Activated CD4-positive, alpha-beta memory T cell treated with anti-CD3 and anti-CD28 coated beads for 36 hours (primary cell): ENCODE measurements at places on chromosomes 3 and 15. TPM values are rescaled to one million over a fixed set of nuclear protein-coding genes. Genes with fewer than 3 reads are reported as not detected.

- H3K36me3 ChIP-seq: no peaks in the 10 kb centered on the region
- H3K4me1 ChIP-seq: no peaks in the 10 kb centered on the region
- H3K27ac ChIP-seq: no peak overlapping the region
- DNase-seq: no peak
Measured at GRCh38 chr15:45099549-45100165, 14.3 kb downstream of the DUOX2 start.

DNA sequence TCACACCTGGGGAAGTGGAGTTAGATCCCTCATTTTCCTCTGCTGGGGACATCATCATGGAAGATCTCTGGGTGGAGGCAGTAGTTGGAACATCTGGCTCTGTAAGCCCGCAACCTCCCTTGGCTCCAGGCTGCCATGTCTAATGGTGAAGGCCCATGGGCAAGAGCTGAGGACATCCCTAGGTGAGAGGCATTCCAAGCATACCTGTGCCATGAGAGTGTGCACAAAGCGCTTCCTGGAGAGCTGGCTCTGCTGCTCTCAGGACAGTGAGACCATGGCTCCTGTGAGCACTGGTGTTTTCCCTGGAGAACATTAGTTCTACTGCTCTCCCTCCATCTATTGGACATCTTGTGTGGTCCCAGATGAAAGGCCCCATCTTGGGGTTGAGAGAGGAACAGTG is 7.7 kb downstream of the MAPKAPK3 start:
- H3K36me3 ChIP-seq: peaks cover 43% of the 10 kb centered on the region
- no peak for DNase-seq
- H3K4me1 ChIP-seq: peaks cover 94% of the 10 kb centered on the region
- H3K4me3 ChIP-seq: peak overlapping the region; percentile 57

- H3K4me3 ChIP-seq: no peak overlapping the region
- no peak for DNase-seq
- peaks cover 7% of the 10 kb centered on the region for H3K4me1 ChIP-seq
- H3K27me3 ChIP-seq: peaks cover 7% of the 10 kb centered on the region
- H3K27ac ChIP-seq: no peak overlapping the region
Measured at GRCh38 chr3:89116476-89116875, 9.1 kb downstream of the EPHA3 start.

- H3K27ac ChIP-seq: no peak overlapping the region
- H3K4me1 ChIP-seq: peaks cover 21% of the 10 kb centered on the region
- no peak for DNase-seq
- H3K27me3 ChIP-seq: peaks cover 23% of the 10 kb centered on the region
- H3K4me3 ChIP-seq: no peak overlapping the region
Measured at GRCh38 chr3:127488141-127488672, 102.3 kb downstream of the TPRA1 start.

SLC28A1 gene
- not detected for total RNA-seq
